ENCODE measurements at places on chromosomes 16 and 17.

DNA sequence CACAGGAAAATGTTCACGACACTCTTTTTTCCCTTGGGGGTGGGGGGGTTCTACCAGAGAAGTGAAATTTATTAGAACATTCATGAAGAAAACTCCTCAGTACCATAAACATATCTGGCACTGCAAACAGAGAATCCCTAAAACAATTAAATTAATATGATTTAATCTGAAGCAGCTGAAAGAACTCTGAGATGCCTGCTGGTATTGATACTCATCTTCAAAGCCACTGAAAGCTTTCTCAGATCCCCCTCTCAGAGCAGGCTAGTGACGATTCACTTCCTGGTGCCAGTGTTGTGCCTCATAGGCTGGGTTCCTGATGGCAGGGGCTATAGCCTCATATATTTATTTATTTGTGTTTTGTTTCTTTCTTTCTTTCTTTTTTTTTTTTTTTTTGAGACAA is 52.7 kb downstream of the MYH10 start:
- no peak for DNase-seq

GRCh38 chr17:69547947-69548346 is 133.4 kb downstream of the MAP2K6 start:
- DNase-seq = no peak

DNA sequence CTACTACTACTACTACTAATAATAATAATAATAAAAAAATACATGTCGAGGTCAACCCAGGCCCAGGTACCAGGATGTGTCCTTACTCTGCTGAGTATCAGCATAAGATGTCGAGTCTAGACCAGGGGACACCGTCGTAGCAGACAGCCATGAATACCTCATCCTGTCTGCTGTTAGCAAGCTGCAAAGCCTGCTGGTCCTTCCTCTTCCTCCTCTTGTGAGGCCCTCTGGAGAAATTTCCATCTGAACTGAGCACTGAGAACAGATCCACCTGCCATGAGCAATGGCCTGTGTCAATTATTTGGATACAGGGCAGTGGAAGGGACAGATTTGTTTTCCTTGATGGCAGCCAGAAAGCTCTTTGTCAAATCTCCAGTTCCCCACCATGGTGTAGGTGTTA is 168.5 kb downstream of the XYLT1 start:
- no peak for DNase-seq

DNA sequence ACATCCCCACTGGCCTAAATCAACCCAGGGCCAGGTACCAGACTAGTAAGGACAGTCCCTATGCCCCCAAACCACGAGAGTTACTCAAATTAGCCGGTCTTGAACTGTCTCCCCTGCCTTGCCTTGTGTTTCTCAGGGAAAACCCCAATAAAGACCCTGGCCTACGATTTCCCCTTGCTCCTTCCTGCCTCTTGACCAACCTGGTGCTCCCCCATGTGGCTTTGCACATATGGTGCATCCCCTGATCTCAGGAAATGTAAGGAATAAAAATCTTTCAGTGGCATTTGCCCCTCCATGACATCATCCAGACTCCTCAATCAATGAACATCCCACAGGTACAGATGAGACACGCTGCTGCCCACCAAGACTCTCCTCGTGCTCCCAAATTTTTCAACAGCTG is 87.9 kb downstream of the ZNF18 start:
- DNase-seq = no peak

DNA sequence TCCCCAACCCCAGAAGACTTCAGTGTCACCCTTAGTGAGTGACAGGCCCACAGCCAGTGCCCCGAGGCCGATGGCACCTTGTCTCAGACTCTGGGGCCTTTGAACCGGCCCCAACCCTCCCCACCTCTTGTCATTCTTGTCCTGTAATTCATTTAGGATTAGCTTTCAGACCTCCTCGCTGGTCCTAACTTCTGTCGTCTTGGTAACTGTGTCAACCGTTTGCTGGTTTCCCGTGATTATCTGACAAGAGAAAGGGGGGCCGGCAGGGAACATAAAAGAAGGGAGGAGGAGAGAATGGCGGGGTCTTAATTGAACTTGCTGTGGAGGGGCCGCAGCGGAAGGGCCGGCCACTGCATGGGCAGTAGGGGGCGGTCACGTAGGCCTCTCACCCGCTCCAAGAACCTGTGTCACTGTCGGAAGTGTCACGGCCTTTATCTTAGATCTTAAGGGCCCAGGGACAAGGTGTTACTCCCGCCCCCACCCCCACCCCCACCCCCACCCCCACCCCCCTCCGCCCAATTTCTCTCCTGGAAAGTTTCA is 46.5 kb upstream of the GSE1 start:
- no peak for DNase-seq

DNA sequence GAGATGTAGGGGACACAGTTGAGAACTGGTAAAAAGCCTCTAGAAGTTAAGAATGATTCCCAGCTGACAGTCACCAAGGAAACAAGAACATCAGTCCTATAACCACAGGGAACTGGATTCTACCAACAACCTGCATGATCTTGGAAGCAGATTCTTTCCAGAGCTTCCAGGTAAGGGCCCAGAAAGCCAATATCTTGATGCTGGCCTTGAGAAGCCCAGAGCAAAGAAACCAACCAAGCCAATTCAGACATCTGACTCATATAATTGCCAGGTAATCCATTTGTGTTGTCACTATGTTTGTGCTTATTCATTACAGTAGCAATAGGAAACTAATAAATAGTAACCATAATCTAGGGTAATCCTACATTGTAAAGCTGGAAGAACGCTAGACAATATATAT is 81.6 kb downstream of the CACNG1 start:
- DNase-seq = no peak

DNA sequence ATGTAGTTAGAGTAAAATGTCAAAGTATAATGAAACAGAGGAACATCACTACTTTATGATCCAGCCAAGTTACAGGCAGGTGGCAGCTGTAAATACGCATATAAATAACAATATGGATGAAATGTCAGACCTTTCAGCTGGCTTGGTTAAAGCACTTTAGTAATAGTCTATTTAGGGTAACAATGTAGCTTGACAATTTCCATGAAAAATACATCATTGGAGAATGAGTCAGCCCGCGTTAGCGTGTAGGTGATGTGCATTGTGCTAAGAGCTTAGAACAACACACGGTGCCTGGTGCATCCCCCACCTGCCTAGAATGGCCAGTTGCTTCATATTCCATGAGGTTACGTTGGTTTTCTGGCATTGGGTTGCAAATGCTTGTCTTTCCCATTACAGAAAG is 119.4 kb downstream of the RBFOX1 start:
- DNase-seq = no peak

GRCh38 chr17:40545660-40546059 is 19.6 kb downstream of the CCR7 start:
- peak; percentile 48 for DNase-seq

DNA sequence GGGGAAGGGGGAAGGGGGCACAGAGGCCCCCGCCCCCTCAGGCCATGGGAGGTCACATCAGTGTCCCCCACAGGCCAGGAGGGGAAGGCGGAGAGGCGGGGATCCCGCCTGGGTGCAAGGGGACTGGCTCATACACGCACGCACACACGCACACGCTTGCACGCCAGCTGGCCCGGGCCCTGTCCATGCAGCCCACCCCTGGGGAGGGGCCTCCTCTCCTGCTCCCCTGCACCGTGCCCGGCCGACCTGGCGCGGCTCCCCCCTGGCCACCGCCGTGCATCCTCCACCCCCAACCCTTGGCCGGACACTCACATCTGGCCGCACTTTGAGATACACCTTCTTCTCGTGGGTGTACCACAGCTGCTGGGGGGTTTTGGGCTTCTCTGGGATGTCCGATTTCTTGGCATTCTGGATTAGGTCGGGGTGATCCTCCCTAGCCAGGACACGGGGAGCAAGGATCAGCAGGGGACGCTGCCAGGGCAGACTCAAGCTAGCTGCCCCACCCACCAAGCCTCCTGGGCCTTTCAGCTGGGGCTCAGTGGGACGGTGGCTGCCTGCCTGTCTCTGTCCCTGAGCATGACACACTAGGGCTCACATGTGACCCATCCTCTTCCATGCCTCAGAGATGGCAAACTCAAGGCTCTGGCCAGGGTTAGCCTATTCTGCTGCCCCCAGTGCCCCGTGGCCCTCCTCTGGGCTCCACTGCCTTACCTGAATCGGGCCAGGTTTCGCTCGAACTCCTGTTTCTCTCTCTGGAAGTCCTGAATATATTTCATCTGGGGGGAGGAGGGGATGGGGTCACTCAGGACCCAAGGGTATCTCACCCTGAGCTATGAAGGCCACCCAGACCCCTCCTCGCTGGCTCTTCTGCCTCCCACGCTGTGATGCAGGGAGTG is 6.7 kb downstream of the UBTF start:
- no peak for DNase-seq

GRCh38 chr16:57859331-57859730 is 57.0 kb upstream of the KIFC3 start:
- no peak for DNase-seq

- DNase-seq = no peak
These were observed 957 bp downstream of the OXLD1 start for GRCh38 chr17:81665205-81666091.

- DNase-seq = no peak
These were observed 200.6 kb downstream of the CBLN1 start for GRCh38 chr16:49081086-49081485.

- DNase-seq = no peak
These were observed 116.6 kb downstream of the MRTFB start for GRCh38 chr16:14187517-14188338.

Data from sciatic nerve (tissue), 2 donors.